Activated naive CD4-positive, alpha-beta T cell treated with anti-CD3 and anti-CD28 coated beads, Interleukin-2, amount 10 ng/mL, durations not matched to agents 7 days and 5 days (primary cell): ENCODE measurements at places on chromosomes 1 and 21.
A peak's percentile ranks its signal among the peaks of the same experiment; 100 is the strongest.

DNA sequence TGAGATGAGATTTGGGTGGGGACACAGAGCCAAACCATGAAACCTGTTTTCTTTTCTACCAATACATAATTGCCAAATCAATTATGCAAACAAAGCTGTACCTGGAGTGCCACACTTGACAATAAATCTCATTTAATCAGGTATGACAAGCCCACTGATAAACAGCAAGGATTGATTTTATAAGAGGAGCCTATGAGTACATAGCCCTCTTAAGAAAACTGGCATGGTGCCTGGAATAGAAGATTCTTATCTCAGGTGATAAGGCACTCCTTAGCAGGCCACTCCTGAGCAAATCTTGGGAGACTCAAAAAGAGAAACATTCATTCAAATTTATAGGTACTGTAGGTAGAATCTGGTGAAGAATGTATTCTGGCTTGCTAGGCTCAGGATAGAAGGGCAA lies 28.6 kb upstream of the PDE4B start:
- DNase-seq: no peak

- no peak for DNase-seq
Observed at GRCh38 chr1:85933961-85934360, 222.6 kb downstream of the COL24A1 start.

DNA sequence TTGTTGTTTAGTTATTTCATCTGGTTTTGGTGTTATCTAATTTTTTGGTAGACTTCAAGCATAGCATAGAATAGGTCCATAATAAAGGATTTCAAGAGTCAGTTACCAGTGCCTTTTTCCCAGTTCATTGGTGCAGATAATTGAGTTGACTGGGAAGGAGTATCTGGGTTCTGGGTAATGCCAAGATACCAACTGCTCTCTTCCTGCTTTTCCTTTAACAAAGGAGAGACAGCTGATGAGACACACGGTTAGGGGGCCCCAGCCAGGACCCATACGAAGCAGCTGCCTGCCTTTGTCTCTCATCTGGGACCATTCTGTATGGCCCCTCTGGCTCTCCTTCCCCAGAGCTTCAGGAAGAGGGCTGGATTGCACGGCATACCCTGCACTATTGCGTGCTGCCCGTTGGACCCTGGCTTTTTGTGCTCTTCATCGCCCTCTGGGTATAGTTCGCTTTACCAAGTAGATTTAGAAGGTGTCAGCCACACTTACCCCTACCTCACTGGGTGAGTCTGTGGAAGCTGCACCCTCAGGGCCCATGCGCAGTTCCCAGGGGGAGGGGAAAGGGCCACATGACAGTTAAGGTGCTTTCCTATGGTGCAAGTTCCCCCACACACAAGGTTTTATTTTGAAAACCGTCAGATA lies 7.0 kb downstream of the NAV1 start:
- no peak for DNase-seq

- peak; percentile 51 for DNase-seq
Observed at GRCh38 chr1:247857069-247857984, at the start of gene TRIM58. Gene TRIM58, plus strand, starts transcription at chr1:247857187. Its CDS starts 60 bp downstream, at chr1:247857247.

GRCh38 chr1:3126756-3127678 lies 58.0 kb downstream of the PRDM16 start:
- DNase-seq: no peak

DNA sequence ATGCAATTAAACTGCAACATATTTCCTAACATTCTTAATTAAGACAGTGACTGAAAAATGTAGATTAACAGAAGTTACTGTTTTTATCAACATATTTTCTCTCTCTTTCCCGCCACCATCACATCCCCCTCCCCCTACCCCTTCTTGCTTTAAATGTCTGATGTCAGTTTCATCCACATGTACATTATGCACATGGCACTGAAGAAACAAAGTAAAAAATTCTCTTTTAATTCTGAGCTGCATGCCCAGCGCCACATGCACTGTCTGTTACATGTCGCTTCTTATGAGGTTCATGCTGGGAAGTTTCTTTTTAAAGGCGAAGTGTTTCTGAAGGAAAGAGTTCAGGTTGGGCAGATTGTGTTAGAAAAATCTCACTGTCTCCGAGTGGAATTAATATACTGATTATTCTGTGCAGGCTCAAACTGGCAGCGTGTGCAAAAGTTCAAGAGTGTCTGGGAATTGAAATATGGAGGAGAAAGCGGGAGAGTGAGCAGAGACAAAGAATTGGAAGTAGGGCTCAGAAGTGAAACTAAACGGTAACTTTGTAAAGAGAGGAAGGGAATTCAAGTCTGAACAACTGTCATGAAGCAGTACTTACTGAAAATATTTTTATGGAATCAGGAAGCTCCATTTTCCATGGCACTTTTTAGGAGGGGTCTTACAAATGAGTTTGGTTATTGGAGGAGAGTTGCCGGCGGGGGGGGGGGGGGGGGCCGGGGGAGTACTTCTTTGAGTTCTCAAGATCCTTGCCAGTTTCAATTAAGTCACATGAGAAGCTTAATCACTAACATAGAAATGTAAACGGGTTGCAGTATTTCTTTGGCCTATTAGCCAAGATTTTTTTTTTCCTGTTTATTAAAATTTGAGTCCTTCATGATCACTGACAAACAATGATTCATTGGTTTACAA lies 217.6 kb downstream of the SDCCAG8 start:
- DNase-seq: no peak

DNA sequence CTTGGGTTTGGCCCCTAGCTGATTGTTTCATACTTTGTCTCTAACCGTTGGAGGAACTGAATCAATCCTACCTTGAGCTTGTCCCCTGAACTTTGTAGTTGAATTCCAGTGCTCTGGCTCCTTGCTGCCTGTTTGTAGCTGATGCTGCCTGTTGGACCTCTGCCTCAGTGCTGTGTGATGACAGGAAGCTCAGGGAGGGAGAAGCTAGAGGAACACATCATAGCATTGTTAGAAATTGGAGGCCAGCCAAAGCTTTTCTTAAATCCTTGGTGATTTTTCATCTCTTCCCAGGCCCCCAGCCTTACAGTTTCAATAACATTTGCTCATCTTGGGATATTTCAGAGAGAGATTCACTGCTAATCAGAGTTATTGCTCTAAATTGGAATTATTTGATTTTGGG lies 34.0 kb downstream of the MACF1 start:
- DNase-seq: no peak

- DNase-seq: no peak
Observed at GRCh38 chr1:33460947-33461629, 11.4 kb upstream of the ZSCAN20 start.
